ENCODE measurements at places on chromosomes 2 and 18.

- DNase-seq: no peak
Observed at GRCh38 chr18:56869189-56869777, 218.1 kb downstream of the WDR7 start.

GRCh38 chr2:202149936-202150335 lies 76.9 kb downstream of the KIAA2012 start:
- no peak for DNase-seq

GRCh38 chr18:78686976-78687685 lies 292.5 kb upstream of the SALL3 start:
- DNase-seq: no peak

DNA sequence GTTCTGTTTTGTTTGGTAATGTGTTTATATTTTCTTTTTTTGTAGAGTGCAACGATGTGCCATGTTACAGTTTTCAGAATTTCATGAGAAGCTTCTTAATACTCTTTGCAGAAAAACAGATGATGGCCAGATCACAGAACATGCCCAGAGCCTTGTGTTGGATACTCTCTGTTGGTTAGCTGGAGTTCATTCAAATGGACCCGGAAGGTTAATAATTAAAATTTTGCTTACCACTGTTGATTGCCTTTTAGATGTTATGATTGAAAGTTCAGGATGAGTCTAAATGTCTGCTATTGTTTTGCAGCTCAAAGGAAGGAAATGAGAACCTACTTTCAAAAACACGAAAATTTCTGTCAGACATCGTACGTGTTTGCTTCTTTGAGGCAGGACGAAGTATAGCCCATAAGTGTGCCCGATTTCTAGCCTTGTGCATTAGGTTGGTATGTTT lies 85.2 kb downstream of the BIRC6 start:
- no peak for DNase-seq

- DNase-seq: no peak
Observed at GRCh38 chr2:109452318-109453305, 161.2 kb downstream of the SEPTIN10 start.

DNA sequence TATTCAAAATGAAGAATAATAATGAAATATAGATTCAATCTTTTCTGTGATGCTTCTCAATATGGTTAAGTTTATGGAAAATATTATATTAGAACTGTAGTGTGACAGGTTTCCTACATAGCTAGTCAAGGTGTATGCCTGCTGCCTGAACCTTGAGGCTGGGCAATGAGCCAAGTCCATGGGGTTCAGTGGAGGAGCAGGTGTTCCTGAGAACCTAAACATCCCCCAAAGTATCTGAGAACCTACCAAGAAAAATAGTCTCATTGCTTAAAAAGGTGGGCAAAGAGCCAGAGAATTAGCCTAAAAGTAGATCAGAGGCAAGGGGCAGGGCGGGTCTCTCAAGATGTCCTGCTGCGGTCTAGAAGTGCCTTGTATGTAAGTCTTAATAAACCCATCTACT lies 185.9 kb upstream of the SPHKAP start:
- DNase-seq: no peak

DNA sequence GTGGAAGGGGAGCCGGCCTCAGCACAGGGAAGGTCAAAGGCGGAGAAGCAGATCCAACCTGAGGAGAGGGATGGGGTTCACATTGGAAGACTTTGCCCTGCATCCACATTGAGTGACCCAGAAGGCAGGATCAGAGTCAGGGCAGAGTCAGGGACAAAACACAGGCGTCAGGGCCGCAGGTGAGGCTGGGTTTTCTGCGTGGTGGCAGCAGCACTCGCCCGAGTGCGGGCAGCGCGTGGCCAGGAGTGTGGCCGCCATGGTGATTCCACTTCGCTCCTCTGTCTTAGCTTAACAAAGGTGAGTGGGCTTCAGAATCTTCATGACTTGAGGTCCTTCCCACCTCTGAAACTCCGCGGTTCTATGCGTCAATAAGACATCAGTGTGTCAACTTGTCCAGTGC lies 476.9 kb upstream of the SMIM21 start:
- DNase-seq: no peak

DNA sequence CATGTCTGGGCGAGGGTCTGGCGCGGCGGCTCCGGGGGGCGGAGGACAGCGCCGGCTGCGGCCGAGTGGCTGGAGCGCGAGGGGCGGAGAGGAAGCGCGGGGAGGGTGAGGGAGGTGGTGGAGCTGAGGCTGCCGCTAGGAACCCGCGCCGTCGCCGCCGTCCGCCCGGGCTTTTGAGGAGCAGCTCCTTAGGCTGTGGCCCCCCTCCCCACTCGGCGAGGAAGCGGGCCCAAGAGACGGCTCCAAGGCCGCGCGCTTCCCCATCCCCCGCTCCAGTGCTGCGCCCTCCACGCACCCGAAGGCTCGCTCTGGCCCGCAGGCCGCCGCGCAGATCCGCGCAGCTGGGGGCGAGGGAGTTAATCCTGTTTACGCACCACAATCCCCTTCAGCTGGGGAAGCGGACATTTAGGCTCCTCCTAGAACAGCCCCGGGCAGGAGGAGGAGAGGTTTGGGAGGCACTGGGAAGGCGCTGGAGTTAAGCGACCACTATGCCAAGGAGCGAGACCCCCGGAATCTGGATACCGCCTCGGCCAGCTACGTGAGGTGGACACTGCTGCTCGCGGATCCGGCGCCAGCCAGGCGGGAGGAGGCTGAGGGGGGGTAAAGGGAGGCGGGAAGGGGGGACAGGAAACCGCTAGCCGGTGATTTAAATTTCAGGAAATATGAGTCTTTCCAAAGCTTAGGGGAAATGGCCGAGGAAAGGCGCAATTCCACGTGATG lies at the start of gene CNRIP1:
Gene CNRIP1, minus strand, starts transcription at position 552 of the 720 bp plus-strand sequence. Its CDS starts 549 bp downstream, at position 3.
- DNase-seq: no peak

DNA sequence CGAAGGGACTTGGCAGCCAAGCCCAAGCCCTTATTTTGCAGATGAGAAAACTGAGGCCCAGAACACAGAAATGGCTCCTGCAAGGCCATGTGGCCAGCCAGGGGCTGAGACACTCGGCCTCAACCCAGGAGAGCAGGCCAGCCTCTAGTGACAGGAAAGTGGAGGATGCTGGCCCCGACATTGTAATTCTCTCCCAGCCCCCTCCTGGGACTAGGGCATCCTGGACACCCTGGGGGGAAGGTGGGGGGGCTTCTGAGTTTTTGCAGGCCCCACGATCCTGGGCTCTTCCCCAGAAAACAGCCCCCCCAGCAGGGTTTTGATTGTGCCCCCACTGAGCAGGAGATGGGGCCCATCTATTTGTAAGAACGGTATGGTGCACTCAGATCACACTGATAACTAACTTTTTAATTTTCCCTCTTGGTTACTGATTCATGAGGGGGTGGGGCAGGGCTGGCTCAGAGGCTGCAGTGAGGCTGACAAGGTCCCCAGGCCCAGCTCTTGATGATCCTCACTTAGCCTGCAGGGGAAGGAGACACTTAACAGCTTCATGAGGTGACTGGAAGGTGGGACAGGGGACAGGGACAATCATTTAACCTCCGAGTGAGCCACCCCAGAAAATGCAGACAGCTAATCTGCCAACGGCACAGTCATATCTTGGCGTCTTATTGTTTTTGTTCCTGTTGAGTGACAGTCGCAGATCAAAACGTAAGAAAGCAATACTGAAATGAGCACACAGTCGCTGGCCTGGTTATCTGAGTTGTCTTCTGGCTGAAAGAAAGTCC lies 18.9 kb downstream of the SMAD7 start:
- DNase-seq: peak; percentile 40

- no peak for DNase-seq
Observed at GRCh38 chr2:209070262-209070661, 353.6 kb upstream of the MAP2 start.

DNA sequence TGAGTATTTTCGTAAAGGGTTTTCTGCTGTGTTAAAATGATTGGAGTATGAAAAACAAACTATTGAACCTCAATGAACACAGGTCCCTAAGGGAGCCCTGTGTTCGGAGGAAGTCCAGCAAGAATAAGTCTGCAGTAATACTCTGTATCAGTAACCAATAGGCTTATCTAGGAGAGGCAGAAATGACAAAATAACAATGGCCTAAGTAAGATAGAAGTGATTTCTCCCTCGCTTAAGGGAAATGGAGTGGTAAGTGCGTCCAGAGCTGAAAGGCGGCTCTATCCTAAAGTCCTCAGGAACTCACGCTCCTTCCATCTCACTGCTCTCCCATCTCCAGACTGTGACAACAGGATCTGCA lies 29.3 kb upstream of the MFSD6 start:
- no peak for DNase-seq

DNA sequence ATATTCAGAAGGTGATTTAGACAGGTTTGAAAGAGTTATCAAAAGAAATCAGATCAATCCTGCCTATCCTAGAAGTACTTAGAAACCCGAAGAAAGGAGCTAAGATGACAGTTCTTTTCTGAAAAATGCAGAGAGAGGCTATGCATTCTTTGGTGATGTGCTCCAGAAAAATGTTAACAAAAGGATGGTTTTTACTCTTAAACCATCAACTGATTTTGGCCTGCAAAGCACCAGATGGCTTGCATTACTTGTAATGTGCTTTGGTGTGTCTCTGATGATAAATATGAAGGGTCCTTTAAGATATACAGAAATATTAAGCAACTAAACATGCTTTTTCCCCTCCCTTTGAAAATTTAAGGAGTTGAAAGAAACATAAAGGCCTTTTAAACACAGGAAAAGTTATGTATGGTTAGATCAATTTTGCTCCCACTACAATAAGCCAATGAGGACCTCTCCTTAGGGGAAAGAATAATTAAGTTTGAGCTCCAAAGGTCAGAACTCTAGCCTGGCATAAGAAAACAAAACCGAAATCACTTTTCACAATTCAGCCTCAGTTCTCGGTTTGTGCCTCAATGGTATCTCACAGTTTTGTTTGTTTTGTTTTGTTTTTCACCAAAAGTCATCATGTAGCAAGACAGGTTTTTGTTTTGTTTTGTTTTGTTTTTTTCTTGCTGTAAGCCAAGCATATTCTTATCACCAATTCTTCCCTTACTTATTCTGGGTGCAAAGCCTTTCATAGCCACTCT lies 302.4 kb upstream of the NT5C1B start:
- no peak for DNase-seq

DNA sequence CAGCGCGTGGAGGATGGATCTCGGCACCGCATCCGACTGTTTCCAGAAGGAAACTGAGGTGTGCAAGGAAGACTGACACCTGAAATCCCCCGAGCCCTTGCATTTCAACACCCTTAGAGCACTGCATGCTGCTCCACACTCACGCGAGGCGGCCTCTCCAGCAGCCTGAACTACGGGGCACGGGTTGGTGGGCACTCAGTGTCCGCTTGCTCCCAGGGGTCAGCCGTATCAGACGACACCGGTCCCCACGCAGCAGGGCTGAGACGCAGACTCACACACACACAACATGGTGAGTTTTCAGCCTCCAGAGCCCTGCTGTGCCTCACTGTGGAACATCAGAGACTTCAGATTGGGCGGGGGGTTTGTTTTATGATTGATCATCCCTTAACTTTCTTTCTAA lies 269.9 kb downstream of the TWIST2 start:
- no peak for DNase-seq

DNA sequence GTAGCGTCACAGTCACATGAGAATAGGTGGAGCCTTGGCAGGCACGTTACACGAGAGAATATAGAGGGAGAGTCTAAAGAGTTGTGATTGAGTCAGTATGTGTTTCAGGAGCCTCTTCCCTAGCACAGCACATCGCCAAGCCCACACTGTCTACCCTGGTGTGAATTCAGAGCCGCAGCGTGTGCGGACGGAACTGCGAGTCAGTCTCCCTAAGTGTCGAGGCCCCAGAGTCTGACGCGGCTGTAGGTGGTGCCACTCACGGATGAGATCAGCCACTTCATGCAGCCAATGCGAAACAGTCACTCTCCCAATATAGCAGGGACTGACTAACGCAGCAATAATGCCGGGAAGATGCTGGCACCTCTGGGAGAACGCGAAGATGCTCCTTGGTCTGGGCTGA lies 587.3 kb upstream of the ID2 start:
- DNase-seq: no peak

GRCh38 chr2:142582317-142582716 lies 295.1 kb upstream of the KYNU start:
- DNase-seq: no peak

DNA sequence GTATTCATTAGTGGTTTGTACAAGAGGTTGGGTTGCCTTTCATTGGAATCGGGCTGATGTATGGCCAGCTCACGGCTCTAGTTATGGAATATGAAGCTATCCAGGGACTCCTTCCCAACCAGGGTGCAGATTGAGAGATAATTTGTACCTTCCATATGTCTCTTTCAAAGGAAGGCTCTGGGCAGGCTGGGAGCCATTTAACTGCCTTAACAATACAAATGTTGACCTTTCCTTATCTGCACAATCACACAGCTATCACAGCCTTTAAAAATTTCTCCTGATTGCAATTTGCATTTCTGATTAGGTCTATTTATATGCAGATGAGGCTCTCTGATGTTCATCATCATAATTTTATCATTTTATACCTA lies 58.7 kb downstream of the MYO3B start:
- DNase-seq: no peak

DNA sequence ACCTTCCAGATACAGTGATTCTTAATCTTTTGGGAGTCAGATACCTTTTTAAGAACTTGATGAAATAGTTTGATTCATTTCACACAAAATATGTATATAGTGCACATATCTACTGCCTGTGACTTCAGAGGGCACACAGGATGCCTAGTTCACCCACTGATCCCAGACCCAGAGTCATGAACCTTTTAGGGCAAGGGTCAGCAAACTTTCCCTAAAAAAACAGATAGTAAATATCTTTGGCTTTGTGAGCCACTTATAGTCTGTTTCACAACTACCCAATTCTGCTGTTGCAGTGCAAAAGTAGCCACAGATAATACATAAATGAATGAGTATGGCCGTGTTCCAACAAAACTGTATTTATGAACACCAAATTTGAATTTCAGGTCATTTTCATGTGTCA lies 124.9 kb downstream of the ANKRD44 start:
- DNase-seq: no peak

DNA sequence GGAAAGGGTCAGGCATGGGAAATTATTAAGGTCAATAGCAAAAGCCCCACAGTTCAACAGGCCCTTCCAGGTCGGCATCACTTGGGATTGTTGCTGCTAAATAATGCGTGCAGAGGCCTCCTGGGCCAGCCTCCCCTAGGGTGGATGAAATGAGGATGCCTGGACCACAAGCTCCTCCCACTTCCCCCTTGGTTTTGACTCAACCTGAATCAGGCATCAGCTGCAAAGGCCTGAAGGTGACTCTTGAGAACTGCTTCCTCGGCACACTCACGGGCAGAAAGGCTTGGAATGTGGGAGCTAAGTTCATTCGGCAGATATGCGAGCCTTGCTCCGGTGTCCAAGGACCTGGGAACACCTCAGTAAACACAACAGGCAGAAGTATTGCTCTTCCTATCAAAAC lies 69.3 kb downstream of the MBP start:
- peak; percentile 69 for DNase-seq

- no peak for DNase-seq
Observed at GRCh38 chr18:48775372-48776155, 175.2 kb downstream of the SMAD7 start.

- DNase-seq: no peak
Observed at GRCh38 chr2:55862673-55863390, 60.8 kb downstream of the EFEMP1 start.

- no peak for DNase-seq
Observed at GRCh38 chr2:50004667-50005066, 850.4 kb upstream of the FSHR start.

DNA sequence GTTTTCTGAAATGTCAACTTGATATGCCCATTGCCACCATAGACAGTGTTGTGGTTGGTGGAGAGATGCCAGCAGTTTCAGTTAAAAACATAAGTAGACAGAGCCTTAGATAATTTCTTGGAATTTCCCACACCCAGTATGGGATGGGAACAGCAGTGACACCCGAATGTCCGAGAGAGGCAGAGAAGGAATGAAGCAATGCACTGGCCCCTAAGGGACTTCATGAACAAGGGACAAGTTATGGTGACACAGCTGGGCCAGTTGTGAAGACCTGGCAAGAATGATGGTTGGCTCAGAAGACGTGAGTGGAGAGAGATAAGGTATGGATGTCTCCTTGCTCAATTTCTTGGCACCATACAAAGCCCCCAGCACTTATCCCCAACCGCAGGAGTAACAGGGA lies 165.2 kb upstream of the APCDD1 start:
- no peak for DNase-seq
